ENCODE measurements at places on chromosomes 5 and 9.
A peak's percentile ranks its signal among the peaks of the same experiment; 100 is the strongest.

- DNase-seq, result no peak
Measured at GRCh38 chr5:133881576-133882388, 86.6 kb downstream of the C5orf15 start.

GRCh38 chr9:108834959-108835665, 20.7 kb downstream of the ACTL7B start:
- DNase-seq, result no peak

GRCh38 chr5:180627386-180628120, 21.8 kb downstream of the FLT4 start:
- DNase-seq, result no peak

DNA sequence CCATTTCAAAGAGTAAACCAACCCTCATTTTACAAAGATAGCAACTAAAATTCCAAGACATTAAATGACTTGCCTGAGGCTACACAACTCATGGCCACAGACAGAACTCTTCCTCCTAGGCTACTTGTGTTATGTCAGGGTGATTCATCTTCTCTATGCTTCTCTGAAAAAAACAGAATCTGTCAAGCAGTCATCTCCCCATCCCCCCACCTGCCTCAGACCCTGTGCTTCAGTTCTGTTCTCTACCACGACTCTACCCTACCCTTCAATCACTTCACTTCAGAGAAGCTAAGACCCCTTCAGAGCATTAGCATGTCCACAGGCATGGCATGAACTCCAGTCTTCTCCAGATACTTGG, 277.7 kb upstream of the PTGER4 start:
- peak; percentile 81 for DNase-seq

DNA sequence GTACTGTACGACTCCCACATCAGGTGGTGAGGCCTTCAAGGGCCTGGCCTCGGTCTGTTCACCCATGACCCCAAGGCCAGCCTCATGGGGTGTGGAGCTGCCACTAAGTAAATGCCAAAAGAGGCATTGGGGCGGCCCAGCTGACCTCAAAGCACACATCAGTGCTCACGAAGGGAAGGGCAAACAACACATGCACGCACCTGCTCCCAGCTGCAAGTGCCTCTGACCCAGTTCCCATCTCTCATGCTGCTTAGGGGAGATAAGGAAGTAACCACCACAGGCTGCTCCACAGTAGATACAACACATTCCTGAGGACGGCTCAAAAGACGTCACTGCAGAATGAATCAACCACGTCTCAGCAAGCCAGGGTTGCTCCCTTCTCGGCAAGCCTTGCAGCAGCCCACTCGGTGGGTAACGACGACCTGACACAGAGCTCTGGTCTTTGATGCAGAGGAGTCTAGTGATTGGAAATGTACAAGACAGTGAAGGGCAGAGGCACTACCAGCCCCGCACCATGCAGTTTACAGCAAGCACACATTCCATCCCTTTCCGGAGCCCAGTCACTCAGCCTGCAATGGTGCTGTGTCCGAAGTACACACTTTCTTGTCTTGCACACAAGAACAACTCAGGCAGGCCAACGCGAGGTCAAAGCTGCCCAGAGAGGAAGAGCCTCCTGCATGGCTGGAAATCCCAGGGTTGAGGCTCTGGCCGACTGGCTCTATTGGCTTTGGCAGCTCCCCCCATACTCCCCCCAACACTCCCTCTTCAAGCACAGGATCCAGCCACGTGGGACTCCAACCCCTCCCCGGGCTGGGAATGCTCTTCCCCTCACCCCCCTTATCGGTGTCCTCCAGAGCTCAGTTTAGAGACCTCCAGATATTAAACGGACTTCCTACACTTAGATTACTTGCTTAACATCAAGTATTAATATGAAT, 31.8 kb downstream of the FABP6 start:
- DNase-seq, result no peak

DNA sequence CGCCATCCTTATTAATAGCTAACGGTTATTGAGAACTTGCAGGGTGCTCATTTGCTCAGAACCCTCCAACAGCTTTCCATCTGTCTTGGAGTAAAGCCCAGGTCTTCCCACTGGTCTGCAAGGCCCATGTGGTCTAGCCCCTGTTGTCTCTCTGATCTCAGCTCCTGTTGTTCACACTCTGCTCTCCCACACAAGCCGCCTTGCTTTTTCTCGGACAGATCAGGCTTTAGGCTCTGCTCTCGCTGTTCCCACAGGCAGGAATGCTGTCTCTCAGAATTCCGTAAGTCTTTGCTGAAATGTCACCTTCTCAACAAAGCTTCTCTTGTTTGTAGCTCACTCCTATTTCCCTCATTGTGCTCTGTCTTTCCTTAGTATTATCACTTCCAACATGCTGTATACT, 34.3 kb downstream of the GPR107 start:
- DNase-seq, result no peak

DNA sequence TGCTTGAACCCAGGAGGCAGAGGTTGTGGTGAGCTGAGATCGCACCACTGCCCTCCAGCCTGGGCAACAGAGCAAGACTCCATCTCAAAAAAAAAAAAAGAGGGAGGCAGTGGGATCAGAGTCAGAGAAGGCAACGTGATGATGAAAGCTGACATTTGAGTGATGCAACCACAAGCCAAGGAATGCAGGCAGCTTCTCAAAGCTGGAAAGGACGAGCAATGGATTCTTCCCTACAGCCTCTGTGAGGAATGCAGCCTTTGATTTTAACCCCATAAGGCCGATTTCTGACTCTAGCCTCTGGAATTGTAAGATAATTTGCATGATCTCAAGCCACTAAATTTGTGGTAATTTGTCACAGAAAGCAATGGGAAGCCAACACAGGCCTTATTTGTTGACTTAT, 9.8 kb downstream of the TGFBI start:
- DNase-seq, result no peak

DNA sequence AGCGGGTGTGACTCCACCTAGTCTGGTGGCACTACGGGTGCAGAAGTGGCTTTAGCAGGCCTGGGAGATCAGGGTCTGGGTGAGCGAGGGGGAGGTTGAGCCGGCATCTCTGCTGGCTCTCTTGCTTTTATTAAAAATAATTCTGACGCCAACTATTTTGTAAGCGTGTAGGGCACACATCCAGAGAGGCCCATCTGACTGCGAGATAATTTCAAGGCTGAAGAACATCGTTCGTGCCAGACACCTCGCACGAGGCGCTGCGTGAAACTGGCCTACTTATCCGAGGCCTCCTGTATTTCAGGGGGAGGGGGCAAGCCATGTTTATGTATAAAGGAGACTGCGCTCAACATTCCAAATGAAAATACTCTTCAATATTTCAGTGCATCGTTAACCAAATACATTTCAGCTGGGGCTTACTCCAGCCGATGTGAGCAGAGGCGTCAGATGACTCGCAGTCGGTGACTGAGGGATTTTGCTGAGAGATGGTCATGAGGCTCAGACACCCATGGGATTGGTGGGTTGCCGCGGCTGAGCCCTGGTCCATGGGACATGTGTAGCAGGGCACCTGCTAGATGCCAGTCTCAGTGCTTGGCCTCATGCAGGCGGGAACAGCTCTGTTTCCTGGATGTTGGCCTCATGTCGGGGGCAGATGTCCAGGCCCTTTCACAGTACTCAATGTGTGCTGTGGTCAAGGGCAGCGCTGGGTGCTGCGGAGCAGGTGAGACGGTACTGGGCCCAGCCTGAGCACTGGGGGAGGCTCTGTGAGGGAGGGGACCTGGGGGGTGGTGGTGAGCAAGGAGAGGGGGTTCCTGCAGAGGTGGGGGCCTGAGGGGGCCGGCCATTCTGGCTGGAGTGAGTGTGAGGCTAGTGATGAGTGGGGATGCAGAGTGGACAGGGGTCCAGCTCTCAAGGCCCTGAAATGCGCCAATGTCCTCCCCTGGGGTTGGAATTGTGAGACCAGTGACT, 201.5 kb downstream of the DAB2IP start:
- no peak for DNase-seq

DNA sequence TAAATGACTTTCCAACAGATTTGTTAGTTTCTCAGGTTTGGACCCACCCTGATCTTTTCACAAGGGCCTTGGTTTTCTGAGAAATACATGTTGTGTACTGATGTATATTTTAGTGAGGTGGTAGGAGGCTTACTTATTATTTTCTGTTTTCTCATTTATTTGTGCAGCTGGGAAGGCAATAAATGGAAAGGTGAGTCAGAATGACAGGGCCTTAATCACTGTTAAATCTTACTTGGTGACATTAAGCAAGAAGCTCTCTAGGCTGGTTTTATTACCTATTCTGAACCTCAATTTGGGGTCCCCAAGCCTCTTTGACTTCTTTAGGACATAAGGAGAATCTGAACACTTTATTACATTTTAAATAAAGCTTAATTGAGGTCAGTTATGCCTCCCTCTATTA, 214.0 kb upstream of the DAB2 start:
- DNase-seq, result no peak

- no peak for DNase-seq
Measured at GRCh38 chr5:78958672-78959445, 26.3 kb downstream of the ARSB start.

DNA sequence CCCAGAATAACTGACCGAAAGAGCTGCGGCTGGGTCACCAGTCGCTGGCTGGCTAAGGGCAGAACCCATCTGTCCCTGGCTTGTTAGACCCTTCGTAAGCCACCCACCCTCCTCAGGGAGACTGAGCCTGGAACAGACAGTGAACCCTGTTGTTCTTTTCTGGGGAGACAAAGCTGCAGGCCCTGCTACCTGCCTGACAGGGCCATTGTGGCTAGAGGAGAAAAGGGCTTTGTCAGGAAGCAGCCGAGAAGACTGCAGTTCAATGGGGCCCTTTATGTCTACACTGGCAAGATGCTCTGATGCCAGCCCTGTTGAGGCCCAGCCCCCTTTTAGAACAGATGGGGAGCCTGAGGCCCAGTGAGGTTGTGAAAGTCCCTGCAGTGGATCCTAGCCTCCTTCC, 3.7 kb upstream of the NIPAL4 start:
- no peak for DNase-seq

DNA sequence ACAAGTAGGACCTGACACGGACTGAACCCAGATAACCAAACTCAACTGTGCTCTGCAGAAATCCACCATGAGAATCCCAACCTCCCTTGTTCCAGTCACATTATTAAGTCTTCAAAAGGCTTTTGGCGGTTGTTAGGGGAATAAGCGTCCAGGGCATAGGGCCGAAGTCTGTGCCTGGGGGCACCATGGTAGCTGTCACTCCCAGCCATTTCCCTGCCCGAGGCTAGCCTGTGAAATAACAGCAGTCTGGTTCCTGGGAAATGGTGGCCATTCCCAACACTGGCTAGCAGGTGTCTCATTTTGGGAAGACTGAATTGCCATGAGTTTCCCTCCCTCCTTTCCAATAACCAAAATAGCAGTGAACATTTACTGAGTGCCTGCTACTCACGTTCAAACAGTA, 122.2 kb downstream of the CRB2 start:
- DNase-seq, result no peak

GRCh38 chr9:5949103-5949699, 58.5 kb downstream of the MLANA start:
- DNase-seq, result peak; percentile 24

DNA sequence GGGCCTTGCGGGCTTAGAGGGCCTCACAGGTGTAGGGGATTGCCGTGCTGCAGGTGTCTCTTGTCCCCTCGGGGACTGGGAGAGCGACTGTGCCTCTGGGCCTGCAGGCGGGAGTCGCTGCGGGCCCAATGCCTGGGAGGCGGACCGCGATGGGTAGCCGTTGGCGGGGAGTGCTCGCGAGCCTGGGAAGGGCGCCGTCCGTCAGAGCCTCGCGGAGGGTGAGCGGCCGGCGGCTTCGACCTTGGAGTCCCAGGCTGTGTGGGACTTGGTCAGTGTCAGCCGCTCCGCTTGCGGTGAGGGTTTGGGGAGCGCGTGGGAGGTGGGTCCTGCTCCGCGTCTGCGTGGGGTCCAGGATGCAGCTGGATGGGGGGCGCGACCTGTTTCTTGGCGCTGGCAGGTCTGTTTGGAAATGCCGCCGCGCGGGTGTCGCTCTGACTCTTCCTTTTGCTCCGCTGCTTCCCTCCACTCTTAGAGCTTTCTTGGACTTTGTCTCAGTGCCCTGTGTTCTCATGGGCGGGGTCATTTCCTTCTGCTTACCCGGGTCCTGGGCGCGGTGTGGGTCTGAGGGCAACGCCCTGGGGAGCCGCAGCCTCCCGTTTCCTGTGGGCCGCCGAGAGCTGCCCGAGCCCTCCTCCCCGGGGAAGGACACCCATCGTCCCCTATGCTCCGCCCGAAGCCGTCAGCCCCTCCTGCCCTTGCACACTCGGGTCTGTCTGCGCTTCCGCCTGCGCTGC, 88.9 kb upstream of the CACNA1B start:
- no peak for DNase-seq

- no peak for DNase-seq
Measured at GRCh38 chr5:142248853-142249462, 75.9 kb downstream of the SPRY4 start.

All from activated naive CD4-positive, alpha-beta T cell treated with anti-CD3 and anti-CD28 coated beads for 36 hours (primary cell).